Cerebellum (tissue), 4 donors: ENCODE measurements at places on chromosomes 16 and 17. TPM values are rescaled to one million over a fixed set of nuclear protein-coding genes. Genes with fewer than 3 reads are reported as not detected.

Gene KRTAP1-1
- not detected for total RNA-seq

Gene PHAF1
- total RNA-seq = 20.7 TPM

Gene MED13
- 119 TPM for total RNA-seq

- peak; percentile 22 for DNase-seq
Measured at GRCh38 chr17:15492791-15493692, 25.6 kb upstream of the CDRT4 start.

Gene TEX19
- not detected for total RNA-seq

DNA sequence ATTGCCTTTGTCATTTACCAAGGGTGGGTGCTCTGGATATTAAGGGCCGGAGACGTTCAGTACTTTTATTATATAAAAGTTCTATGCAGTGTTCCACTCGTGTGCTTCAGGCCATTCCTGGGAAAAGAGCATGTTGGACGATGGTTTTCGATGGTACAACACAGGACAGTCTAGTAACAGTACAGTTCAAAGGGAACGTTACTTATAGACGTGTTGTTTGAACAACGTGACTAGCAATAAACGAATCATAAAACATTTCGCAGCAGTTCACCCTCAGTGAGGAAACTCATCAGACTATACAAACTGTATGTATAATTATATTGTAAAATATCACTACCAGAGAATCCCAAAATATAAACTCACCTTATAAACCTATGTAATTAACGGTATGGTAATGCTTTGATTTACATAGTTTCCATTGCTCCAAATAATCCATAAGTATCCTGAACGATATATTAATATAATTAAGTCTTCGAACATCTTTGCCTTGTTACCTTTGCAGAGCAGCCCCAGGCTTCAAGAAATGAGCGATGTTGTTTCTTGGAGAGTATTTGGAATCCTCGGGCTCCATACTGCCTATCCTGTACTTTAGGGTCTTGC, 589 bp downstream of the NMT1 start:
- DNase-seq = no peak

Gene KRT40
- not detected for total RNA-seq
